T-helper 17 cell (primary cell): ENCODE measurements at places on chromosomes 13 and 19. TPM values are rescaled to one million over a fixed set of nuclear protein-coding genes. Genes with fewer than 3 reads are reported as not detected.

VSIG10L gene
- 0.22 TPM for total RNA-seq

CPT1C gene
- total RNA-seq = 0.31 TPM

ZNF546 gene
- 2.5 TPM for total RNA-seq

OXGR1 gene
- total RNA-seq = not detected

XRCC1 gene
- total RNA-seq = 37.9 TPM

IZUMO4 gene
- total RNA-seq = 12.3 TPM

FCHO1 gene
- total RNA-seq = 71.9 TPM

DCT gene
- 0.20 TPM for total RNA-seq
